GM04503 (cell line): ENCODE measurements at places on chromosomes 16 and 17.
A peak's percentile ranks its signal among the peaks of the same experiment; 100 is the strongest.

GRCh38 chr17:59124665-59125064, 18.0 kb upstream of the TRIM37 start:
- no peak for DNase-seq

GRCh38 chr16:24801761-24802302, 43.9 kb upstream of the SLC5A11 start:
- no peak for DNase-seq

GRCh38 chr17:4949321-4950074, 1.2 kb upstream of the PFN1 start:
- no peak for DNase-seq

- no peak for DNase-seq
Observed at GRCh38 chr17:56982312-56982711, 4.4 kb downstream of the SCPEP1 start.

GRCh38 chr16:57061084-57061905, 31.1 kb upstream of the CPNE2 start:
- peak; percentile 41 for DNase-seq

DNA sequence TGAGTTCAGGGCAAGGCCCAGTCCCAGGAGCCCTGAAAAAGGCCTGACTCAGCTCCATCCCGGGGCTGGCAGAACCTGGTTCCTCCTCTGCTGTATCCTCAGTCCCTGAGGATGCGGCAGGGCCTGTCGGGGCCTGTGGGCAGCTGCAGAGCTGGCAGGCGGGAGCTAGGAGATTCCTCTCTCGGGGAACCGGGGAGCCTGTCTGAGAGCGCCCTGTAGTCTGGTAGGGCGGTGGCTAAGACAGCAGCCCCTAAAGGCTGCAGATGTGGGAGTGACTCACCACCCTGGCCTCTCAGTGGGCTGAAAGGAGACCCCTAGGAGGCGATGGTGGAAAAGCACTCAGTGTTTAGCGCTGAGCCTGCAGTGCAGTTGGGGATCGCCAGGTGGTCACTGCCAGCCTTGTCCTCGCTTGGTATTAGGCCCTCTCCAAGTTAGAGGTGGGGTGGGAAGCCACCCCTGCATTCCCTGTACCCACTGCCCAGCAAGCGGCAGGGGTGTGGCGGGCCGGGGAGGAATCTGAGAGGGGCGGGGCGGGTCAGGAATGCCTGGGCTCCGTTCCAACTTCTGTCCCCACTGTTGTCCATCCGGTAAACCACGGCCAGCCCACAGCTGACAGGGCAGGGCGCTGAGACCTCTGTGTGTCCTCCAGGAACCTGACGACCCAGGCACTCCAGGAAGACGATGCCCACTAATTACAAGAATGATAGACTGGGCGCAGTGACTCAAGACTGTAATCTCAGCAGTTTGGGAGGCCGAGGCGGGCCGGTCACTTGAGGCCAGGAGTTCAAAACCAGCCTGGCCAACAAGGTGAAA, 29.5 kb upstream of the CDH1 start:
- no peak for DNase-seq

DNA sequence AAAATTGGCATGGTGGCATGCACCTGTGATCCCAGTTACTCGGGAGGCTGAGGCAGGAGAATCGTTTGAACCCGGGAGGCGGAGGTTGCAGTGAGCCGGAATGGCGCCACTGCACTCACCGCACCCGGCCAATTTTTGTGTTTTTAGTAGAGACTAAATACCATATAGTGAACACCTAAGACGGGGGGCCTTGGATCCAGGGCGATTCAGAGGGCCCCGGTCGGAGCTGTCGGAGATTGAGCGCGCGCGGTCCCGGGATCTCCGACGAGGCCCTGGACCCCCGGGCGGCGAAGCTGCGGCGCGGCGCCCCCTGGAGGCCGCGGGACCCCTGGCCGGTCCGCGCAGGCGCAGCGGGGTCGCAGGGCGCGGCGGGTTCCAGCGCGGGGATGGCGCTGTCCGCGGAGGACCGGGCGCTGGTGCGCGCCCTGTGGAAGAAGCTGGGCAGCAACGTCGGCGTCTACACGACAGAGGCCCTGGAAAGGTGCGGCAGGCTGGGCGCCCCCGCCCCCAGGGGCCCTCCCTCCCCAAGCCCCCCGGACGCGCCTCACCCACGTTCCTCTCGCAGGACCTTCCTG, at the start of gene HBQ1:
HBQ1 (plus strand) TSS at position 359 of the 575 bp plus-strand sequence; CDS start at position 387, 28 bp downstream.
- no peak for DNase-seq

GRCh38 chr17:17361867-17362539, 58.8 kb downstream of the NT5M start:
- no peak for DNase-seq

- DNase-seq = no peak
Observed at GRCh38 chr17:31374094-31374447, 17.4 kb upstream of the RAB11FIP4 start.

- no peak for DNase-seq
Observed at GRCh38 chr17:11035681-11036080, 197.8 kb upstream of the PIRT start.

DNA sequence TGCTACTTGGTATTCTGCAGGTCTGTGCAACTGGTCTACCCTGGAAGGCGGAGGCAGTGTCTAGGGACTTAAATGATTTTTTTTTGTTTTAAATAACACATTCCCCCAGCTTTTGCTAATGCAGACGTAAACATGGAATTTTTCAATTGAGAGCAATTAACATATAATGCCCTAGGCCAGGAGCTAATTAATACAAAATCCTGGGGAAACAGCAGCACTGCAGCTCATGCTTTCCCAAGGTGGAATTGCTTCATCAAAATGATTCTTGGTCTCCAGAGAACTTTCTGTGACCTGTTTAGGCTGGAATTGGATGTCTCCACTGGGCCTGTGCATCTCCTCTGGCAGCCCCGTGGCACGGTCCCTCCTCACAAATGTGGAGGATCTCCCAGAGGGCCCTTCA, 50.6 kb downstream of the SHISA9 start:
- DNase-seq = no peak

- DNase-seq = peak; percentile 22
Observed at GRCh38 chr16:8674413-8675022, at the start of gene ABAT. Gene ABAT, plus strand, starts transcription at chr16:8674617. Its CDS starts 61,123 bp downstream, at chr16:8735740.

DNA sequence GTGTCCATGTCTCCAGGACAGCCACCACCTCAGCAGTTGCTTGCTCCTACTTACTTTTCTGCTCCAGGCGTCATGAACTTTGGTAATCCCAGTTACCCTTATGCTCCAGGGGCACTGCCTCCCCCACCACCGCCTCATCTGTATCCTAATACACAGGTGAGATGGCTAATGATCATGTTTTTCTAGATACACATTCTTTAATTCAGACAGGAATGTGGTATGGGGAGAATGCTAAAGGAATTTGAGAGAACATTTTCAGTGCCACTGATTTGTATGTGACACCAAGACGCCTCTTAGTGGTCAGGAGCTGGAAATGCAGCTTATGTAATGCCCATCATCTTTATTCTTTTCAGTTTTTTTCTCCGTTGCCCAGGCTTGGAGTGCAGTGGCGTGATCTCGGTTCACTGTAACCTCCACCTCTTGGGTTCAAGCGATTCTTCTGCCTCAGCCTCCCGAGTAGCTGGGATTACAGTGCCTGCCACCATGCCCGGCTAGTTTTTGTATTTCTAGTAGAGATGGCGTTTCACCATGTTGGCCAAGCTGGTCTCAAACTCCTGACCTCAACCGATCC, 8.9 kb upstream of the RAPGEFL1 start:
- DNase-seq = no peak

DNA sequence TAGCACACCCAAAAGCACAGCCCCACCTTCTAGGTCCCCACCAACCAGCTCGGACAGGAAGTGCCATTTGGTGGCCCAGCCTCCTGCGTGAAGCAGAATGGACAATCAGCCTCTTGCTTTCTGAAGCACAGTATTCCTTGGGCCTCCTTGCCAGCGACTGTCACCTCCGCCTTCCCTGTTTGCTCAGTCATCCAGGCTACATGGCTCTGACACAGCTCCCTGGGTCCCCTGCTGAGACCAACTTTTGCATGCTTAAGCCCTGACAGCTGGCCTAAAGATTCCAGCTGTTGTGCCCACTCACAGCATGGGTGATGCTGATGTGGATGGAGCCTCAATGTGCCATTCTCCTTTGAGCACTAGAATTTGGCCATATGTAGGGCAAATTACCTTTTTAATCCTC, 4.5 kb upstream of the CACNG5 start:
- DNase-seq = no peak

GRCh38 chr17:40309031-40309948, at the start of gene RARA:
Gene RARA, plus strand, starts transcription at chr17:40309180. Its CDS starts 22,039 bp downstream, at chr17:40331219.
- no peak for DNase-seq

DNA sequence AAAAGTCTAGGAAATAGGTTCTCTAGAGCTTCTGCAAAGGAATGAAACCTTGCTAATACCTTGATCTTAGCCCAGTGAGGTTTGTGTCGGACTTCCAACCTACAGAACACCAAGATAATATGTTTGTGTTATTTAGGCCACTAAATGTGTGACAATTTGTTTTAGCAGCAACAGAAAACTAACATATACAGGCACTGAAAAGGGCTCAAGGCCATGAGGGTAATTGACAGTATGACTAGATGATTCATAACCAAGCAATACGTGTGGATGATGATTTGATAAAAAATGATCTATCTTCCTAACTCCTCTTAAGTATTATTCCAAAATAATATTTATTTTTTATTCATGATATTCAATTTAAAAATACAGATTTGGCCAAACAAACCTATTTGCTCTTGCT, 27.7 kb upstream of the MED13 start:
- DNase-seq = no peak

DNA sequence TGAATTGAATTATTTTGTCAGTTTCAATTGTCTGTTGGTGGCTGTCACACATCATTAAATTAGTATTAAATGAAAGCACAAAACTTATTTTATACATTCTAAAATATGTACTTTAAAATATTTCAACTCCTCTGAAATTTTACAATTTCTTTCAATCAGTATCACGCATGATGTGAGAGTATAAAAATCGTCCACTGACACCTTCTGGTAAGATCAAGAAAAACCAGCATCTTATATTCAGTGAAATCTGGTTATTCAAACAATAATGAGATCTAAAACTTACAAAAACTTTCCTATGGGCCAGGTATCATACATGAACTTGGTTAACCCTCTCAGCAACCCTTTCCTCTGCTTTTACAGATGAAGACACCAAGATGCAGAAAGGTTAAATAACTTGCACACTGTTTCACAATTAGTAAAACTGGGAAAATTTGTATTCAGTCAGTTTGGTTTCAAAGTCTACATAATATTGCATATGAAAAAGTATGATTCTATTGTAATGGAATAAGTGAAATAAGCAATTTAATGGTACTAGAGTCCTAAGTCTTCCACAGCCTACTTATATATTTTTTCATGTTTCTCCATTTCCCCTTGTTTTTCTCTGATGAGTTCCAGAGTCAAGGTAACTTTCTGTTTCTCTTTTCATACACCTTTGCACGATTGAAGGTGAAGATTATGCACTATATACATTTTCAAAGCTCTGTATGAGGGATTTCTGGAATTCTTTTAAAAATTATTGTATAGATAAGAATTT, 58.7 kb downstream of the EFCAB5 start:
- no peak for DNase-seq

DNA sequence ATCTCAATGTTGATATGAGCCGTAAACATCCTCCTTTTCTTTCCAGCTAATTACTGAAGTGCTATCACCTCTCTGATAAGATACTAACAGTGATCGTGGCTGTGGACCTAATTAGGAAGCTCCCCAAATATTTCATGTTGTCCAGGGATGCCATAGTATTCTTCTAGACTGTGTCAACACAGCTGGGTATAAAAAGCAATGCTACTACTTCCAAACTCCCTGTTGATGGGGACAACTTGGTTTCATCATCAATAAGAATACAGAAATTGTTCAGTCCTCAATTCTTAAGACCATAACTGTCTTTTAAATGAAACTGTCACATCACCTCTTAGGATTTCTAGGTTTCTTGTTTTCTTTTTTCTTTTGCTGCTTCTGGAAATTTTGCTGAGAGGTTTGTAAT, 530.6 kb downstream of the TOX3 start:
- no peak for DNase-seq

GRCh38 chr17:58351831-58352595, at the start of gene SUPT4H1:
Gene SUPT4H1, minus strand, starts transcription at chr17:58352201. Its CDS starts 66 bp downstream, at chr17:58352135.
- peak; percentile 44 for DNase-seq

DNA sequence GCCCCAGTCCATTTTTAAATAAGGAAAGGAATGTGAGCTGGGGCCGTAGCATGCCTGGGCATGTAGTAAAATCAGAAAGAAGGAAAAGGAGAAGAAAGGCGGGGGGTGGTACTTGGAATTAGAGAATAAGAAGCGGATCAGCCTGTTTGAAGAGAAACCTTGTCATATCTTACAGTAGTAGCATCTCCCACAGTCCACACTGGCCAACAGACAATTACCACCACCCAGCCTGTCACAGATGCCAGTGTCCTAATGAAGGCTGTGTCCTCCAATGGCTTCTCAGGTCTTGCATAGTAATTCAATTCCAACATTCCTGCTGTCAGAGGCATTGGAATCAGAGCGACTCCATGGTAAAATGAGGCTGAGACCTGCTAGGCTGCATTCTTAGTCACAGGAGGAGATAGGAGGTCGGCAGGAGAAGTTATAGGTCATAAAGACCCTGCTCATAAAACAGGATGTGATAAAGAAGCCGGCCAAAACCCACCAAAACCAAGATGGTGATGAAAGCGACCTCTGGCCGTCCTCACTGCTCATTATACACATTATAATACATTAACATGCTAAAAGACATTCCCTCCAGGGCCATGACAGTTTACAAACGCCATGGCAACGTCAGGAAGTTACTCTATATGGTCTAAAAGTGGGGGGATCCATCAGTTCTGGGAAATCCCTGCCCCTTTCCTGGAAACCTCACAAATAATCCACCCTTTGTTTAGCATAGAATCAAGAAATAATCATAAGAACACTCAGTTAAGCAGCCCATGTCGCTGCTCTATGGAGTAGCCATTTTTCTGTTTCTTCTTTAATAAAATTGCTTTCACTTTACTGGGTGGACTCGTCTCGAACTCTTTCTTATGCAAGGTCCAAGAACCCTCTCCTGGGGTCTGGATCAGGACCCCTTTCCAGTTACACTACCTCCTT, 9.6 kb upstream of the AKAP10 start:
- DNase-seq = no peak

- DNase-seq = no peak
Observed at GRCh38 chr17:68592009-68592408, 9.2 kb downstream of the FAM20A start.

GRCh38 chr16:8167436-8167835, 422.9 kb downstream of the TMEM114 start:
- DNase-seq = no peak

GRCh38 chr16:9966569-9967157, 215.6 kb downstream of the GRIN2A start:
- peak; percentile 11 for DNase-seq

DNA sequence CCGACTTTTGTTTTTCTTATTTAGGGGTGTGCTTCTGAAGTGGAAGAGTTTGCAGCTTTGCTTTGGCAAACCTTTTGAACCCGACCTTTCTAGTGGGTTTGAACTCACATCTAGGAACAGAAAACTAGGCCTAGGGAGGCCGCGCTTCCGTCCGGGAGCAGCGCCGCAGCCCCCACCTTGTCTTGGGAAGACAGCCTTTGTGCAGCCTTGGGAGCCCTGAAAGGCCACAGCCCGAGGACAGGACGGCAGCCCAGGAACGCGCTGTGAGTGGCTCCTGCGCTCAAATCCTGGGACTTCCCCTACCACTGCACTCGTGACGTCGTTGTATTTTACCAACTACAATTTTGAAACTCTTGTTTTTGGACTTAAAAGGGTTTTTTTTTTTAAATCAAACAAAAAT, 53.7 kb upstream of the ZNF267 start:
- no peak for DNase-seq
